Glutamatergic neuron (in vitro differentiated cells): ENCODE measurements at places on chromosomes 16 and 17. TPM values are rescaled to one million over a fixed set of nuclear protein-coding genes. Genes with fewer than 3 reads are reported as not detected.
A peak's percentile ranks its signal among the peaks of the same experiment; 100 is the strongest.

DNA sequence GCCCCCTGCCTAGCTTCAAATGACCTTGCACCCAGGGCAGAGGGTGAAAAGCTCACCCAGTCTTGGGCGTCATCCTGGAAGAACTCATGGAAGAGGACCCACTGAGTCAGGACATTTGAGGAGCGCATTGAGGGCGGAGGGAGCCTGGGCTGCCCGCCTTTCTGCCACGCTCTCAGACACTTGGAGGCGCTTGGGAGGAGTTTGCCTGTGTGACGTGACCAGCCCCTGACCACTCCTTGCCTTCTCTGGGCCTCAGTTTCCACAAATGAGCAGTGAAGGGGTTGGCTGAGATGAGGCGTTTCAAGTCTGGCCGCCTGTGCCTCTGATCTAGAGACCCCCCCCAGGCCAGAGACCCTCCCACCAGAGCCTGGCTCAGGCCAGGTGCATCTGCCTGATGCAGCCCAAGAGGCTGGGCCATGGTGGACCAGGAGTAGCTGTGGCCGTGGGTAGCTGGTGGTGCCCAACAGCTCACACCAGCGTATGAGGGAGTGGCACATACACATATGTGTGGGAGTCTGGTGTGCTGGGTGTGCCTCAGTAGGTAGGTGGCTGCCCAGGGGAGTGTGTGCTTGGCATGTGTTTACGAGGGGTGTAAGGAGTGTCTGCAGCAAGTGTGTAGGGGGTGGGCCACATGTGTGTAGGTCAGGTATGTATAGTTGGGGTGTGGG is 80.2 kb upstream of the TOB1 start:
- peaks cover 37% of the 10 kb centered on the region for H3K4me1 ChIP-seq
- no peaks in the 10 kb centered on the region for H3K36me3 ChIP-seq
- peaks cover 12% of the 10 kb centered on the region for H3K27me3 ChIP-seq
- H3K27ac ChIP-seq, result no peak overlapping the region
- H3K4me3 ChIP-seq, result no peak overlapping the region
- DNase-seq, result no peak

Gene KRTAP2-1
- total RNA-seq, result not detected

DNA sequence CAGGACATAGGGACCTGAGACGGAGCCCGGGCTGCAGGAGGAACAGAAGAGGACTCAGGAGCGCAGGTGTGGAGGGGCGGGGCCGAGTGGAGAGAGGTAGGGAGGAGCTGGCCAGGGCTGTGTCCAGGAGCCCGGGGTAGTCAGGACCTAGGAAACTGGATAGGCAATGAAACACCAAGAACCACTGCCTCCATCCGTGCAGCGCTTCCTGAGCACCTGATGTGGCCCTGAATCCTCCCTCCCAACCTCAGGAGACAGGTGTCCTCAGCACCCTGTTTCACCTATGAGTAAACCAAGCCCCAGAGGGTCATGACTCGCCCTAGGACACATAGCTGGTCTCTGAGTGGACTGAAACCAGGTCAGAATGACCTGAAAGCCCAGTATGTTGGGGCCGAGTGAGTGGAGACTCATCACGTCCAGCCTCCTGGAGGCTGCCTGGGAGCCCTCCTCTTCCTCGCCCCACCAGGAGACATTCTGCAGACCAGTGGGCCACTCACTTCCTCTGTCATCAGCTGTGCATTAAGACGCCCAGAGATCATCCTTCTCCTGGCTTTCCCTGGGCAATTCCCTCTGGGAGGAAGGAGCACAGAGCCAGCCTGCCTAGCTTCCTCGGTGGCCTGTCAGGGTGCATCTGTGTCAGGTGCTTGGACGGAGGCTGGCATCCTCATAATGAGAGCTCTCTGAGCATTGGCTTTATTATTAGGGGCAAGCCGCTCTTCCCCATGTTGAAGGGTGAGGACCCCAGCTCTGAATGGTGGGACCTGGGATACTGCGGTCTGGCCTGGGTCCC is 72.8 kb downstream of the SCNN1B start:
- no peaks in the 10 kb centered on the region for H3K36me3 ChIP-seq
- no peak overlapping the region for H3K4me3 ChIP-seq
- no peak for DNase-seq
- no peaks in the 10 kb centered on the region for H3K4me1 ChIP-seq
- peaks cover 7% of the 10 kb centered on the region for H3K27me3 ChIP-seq
- H3K27ac ChIP-seq, result no peak overlapping the region

DNA sequence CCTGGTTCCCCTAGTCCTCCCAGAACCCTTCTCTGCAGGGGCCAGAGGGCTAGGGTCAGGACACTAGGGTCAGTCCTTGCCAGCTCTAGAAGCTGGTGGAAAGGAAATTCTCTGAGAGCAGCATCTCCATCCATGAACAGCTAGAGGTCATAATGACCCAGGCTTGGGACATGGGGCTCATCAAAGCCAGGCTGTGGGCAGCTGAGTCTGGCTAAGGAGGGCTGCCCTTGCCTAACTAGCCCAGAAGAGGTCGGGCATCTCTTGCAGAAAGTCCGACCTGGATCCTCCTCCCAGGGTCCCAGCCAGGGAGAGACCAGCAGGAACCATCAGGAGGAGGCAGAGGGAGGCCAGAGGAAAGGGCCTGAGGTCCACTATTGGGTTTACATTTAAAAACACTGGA is 4.3 kb downstream of the MPO start:
- H3K4me3 ChIP-seq, result no peak overlapping the region
- H3K4me1 ChIP-seq, result peaks cover 2% of the 10 kb centered on the region

DNA sequence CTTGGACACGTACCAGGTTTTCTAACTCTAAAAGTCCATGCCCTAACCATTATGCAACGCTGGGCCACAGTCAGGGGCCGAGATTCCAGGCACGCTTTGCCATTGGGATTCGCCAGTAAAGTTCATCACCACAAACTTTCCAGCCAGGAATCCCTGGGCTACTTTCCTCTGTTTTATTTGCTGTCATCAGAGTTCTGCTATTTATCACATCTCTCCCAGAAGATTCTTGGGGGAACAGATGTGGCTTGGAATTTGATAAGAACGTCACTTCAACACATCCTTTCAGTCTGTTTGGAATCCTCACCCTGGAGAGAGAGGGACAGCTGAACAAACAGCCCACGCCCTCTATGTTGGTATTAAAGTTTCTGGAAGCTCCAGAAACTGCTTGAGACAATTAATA is 109.6 kb upstream of the CACNG3 start:
- no peaks in the 10 kb centered on the region for H3K36me3 ChIP-seq
- no peak overlapping the region for H3K27ac ChIP-seq
- H3K4me1 ChIP-seq, result no peaks in the 10 kb centered on the region
- peaks cover 2% of the 10 kb centered on the region for H3K27me3 ChIP-seq

- no peak overlapping the region for H3K27ac ChIP-seq
- no peaks in the 10 kb centered on the region for H3K36me3 ChIP-seq
- peak overlapping the region; percentile 85 for H3K4me3 ChIP-seq
- peaks cover 3% of the 10 kb centered on the region for H3K4me1 ChIP-seq
- DNase-seq, result peak; percentile 34
Measured at GRCh38 chr16:20074099-20074991, 655 bp upstream of the GPR139 start.

DNA sequence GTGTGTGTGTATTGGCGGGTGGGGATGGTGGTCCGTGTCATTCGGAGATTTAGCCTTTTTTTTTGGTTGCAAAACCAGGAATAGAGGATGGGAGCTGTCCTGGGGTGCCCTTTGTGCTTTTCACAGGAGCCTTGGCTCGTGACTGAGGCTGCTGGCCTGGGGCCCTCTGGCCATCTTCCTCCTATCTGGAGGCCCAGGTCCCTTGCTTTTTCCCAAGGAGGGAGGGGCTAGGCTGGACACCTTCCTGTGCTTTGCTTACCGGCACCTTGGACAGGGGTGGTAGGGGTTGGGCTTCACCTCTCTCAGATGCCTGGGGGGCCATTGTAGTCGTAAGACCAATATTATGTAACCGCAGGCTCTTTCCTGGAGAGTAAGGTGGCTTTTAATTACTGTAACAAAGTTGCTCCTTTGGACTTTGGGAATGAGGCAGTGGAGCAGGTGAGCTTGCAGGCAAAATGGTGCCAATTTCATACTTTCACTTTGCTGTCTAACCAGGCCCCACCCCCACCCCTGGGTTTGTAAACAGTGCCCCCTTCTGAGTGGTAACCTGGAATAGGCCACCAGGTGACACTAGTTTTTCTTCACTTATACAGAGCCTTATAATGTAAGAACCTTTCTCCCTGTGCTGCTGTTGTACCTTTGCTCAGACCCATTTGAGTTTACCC is 1.2 kb downstream of the DYNLL2 start:
- peaks cover 8% of the 10 kb centered on the region for H3K27me3 ChIP-seq
- peaks cover 58% of the 10 kb centered on the region for H3K4me1 ChIP-seq
- peak overlapping the region; percentile 78 for H3K27ac ChIP-seq
- DNase-seq, result no peak
- H3K36me3 ChIP-seq, result peaks cover 8% of the 10 kb centered on the region

DNA sequence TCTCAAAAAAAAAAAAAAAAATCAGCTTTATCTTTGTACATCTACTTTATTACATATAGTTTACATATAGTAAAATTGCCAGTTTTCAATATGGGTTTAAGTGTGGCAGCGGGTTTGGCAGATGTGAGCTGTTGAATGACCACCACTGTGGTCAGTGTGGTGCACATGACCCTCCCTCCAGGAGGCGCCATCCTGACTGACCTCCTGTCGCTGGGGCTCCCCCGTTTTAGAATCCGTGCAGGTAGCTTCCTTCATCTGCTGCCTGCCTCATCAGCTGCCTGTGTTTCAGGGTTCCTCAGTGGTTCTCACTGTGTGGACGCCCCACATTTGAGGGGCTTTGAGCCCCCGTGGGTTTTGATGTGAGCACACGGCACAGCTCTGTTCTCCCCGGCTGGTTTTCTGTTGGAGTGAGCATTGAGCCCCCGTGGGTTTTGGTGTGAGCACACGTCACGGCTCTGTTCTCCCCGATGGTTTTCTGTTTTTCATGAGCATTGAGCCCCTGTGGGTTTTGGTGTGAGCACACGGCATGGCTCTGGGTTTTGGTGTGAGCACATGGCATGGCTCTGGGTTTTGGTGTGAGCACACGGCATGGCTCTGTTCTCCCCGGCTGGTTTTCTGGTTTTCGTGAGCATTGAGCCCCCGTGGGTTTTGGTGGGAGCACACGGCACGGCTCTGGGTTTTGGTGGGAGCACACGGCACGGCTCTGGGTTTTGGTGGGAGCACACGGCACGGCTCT is 57.9 kb upstream of the ZNF750 start:
- peaks cover 18% of the 10 kb centered on the region for H3K36me3 ChIP-seq
- peaks cover 12% of the 10 kb centered on the region for H3K27me3 ChIP-seq
- no peak for DNase-seq
- H3K4me3 ChIP-seq, result no peak overlapping the region
- peaks cover 30% of the 10 kb centered on the region for H3K4me1 ChIP-seq
- peak overlapping the region; percentile 17 for H3K27ac ChIP-seq

Gene MARVELD3
- total RNA-seq, result 0.25 TPM

DNA sequence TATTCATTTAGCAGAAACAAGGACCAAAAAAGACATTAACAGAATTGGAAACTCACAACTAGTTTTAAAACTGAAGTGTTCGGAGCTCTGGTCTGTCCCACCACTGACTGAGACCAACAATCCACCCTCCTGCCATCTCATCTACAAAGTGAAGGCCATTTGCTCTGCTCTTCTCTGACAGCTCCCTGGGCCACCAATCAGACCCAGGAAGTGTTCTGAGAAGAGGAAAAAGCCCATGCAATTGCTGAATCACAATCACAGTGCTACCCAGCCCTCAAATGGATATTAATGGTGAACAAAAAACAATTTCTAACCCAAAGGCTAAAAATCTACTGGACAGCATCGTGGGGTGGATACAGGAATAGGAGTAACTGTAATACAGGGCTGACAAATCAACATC is 2.1 kb downstream of the RPL23 start:
- no peaks in the 10 kb centered on the region for H3K27me3 ChIP-seq
- H3K4me1 ChIP-seq, result peaks cover 13% of the 10 kb centered on the region
- DNase-seq, result no peak
- peak overlapping the region; percentile 97 for H3K4me3 ChIP-seq

GRCh38 chr17:38568845-38569510 is 36.8 kb downstream of the SRCIN1 start:
- no peak overlapping the region for H3K4me3 ChIP-seq
- no peak overlapping the region for H3K27ac ChIP-seq

- no peaks in the 10 kb centered on the region for H3K36me3 ChIP-seq
- DNase-seq, result peak; percentile 22
- peaks cover 6% of the 10 kb centered on the region for H3K4me1 ChIP-seq
- H3K4me3 ChIP-seq, result no peak overlapping the region
Measured at GRCh38 chr16:8569650-8570346, 20.5 kb downstream of the TMEM114 start.

GRCh38 chr16:65754820-65755691 is 611.4 kb upstream of the CDH5 start:
- no peak overlapping the region for H3K4me3 ChIP-seq
- no peaks in the 10 kb centered on the region for H3K4me1 ChIP-seq
- peaks cover 3% of the 10 kb centered on the region for H3K27me3 ChIP-seq

DNA sequence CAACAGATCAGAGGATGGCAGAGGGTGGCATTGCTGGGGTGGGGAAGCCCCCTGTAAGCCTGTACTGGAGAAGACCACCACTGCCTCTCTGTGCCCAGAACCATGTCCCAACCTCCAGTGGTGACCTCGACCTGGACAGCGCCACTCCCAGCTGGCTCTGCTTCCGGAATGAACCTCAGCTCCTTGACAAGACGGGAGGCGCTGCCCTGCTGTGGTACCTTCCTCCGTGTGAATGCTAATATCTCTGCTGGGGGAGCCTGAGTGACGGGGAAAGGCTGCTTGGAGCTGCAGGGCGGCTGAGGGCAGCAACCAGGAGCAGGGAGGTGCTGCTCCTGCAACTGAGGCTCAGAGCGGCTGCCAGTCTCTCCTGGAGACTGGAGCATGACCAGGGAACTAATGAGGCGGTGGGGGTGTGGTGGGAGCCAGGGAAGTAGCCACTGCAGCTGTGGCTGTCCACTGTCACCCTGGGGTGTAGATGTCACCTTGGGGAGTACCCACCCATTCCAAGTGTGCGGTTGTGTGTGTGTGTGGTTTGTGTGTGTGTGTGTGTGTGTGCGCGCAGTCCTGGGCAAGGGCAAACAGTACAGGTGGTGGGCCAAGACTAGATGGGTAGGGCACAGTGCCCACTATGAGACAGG is 6.2 kb downstream of the PRCD start:
- no peak overlapping the region for H3K27ac ChIP-seq
- H3K4me1 ChIP-seq, result peaks cover 37% of the 10 kb centered on the region
- peaks cover 15% of the 10 kb centered on the region for H3K27me3 ChIP-seq
- no peak overlapping the region for H3K4me3 ChIP-seq

Gene CDK5R1
- total RNA-seq, result 73.9 TPM

- peaks cover 4% of the 10 kb centered on the region for H3K36me3 ChIP-seq
- H3K4me3 ChIP-seq, result no peak overlapping the region
- H3K4me1 ChIP-seq, result peaks cover 20% of the 10 kb centered on the region
- no peak overlapping the region for H3K27ac ChIP-seq
- no peak for DNase-seq
Measured at GRCh38 chr16:50538411-50539052, 9.7 kb upstream of the NKD1 start.

Gene BEAN1
- total RNA-seq, result 1.8 TPM

- H3K27ac ChIP-seq, result no peak overlapping the region
- H3K27me3 ChIP-seq, result peaks cover 14% of the 10 kb centered on the region
- DNase-seq, result no peak
- H3K4me1 ChIP-seq, result no peaks in the 10 kb centered on the region
- H3K4me3 ChIP-seq, result no peak overlapping the region
- H3K36me3 ChIP-seq, result peaks cover 7% of the 10 kb centered on the region
Measured at GRCh38 chr16:87548046-87548445, 54.3 kb upstream of the JPH3 start.
